ENCODE measurements at places on chromosomes 7 and 10. TPM values are rescaled to one million over a fixed set of nuclear protein-coding genes. Genes with fewer than 3 reads are reported as not detected.

Gene PDK4
- total RNA-seq, result 0.36 TPM

Gene PRLHR
- not detected for total RNA-seq

Gene LLCFC1
- total RNA-seq, result not detected

Gene LEP
- total RNA-seq, result 0.36 TPM

Gene TAS2R38
- total RNA-seq, result not detected

Gene MYPN
- total RNA-seq, result 1.8 TPM

GRCh38 chr10:129744134-129745111 is 219.7 kb downstream of the EBF3 start:
- DNase-seq, result no peak

DNA sequence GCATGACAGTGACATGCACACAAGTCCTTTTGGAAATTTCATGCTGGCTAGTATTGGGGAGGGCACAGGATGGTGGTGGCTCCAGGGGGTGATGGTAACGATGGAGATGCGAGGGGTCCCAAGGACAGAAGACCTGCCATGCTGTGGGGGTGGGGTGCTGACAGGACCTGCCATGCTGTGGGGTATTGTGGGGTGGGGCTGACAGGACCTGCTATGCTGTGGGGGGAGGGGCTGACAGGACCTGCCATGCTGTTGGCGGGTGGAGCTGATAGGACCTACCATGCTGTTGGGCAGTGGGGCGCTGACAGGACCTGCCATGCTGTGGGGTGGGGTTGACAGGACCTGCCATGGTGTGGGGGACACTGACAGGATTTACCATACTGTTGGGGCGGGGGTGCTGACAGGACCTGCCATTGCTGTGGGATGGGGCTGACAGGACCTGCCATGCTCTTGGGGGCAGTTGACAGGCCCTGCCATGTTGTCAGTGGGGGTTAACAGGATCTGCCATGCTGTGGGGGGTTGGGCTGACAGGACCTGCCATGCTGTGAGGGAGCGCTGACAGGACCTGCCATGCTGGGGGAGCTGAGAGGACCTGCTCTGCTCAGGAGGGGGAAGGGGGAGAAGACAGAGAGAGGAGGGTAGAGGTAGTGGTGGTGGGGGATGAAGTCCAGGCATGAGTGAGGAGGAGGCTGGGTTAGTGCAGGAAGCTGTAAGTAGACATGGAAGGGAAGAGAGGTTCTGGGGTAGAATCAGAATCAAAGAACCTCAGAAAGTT is 36.2 kb upstream of the RET start:
- DNase-seq, result peak; percentile 83

DNA sequence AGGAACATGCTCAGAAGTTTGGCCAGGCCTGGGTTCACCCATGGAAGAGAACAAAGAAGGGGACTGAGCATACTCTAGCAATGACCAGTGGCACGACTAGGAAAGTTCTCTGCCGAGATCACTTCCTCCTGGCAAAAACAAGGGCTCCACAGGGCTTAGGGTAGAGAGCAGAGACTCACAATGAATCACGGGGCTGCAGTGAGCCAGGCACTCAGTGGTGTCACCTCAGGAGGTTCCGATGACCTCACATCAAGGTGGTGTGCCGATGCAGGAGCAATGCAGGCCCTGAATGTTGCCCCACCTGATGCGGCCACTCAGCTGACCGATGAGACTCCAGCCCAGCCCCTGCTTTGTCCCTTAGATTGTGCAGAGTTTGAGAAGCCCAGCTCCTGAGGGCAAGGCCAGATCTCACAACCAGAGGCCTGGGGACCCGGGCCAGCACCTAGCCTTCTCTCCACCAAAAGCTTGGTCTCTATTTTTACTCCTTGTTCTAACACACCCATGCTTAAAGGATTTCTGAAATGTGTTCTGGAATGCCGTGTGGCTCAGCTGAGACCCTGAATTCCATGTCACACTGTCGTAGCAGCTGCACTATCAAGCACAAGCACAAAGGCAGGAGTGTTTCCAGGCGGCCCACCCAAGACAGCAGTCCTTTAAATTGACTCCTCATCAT is 60.9 kb downstream of the COBL start:
- no peak for DNase-seq

DNA sequence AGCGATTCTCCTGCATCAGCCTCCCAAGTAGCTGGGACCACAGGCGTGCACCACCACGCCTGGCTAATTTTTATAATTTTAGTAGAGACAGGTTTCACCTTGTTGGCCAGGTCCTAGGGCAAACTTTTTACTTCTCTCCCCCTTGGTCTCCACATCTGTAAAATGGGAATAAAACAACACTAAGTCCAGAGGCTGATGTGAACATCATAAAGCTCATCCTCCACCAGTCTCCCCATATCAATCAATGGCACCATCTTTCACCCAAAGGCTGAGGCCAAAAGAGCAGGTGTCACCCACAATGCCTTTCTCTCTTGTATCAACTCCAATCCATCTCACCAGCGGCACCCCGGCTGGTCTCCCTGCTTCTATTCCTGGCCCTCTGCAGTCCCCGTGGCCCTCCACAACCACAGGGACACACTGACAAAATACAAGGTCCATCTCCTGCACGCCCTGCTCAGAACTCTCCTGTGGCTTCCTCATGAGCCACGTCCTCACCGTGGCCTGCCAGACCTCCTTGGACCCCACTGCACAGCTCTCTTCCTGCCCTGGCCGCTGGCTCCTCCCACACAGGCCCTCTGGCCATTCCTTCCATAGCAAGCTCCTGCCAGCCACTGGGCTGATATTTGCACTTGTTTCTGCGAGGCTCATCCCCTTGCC is 179.0 kb downstream of the FAM107B start:
- DNase-seq, result no peak

GRCh38 chr7:117492649-117493048 is 12.8 kb downstream of the CFTR start:
- no peak for DNase-seq

DNA sequence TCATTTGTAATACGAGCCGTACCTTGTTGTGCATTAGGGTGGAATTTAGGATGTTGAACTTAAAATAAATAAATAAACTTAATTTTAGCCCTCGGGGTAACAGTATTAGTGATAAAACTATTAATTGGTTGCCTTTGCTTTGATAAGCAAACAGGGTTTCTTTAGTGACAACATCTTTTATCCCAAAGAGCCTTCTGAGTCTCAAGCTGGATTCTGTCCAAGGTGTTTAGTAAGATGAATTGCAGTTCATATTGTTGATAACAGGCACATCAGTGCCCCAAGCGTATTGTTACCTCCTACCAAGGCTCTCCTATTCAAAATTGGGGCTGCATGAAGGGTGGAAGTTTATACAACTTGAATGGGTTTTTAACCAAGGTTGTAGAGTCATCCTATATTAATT is 144.4 kb upstream of the CELF2 start:
- DNase-seq, result no peak

DNA sequence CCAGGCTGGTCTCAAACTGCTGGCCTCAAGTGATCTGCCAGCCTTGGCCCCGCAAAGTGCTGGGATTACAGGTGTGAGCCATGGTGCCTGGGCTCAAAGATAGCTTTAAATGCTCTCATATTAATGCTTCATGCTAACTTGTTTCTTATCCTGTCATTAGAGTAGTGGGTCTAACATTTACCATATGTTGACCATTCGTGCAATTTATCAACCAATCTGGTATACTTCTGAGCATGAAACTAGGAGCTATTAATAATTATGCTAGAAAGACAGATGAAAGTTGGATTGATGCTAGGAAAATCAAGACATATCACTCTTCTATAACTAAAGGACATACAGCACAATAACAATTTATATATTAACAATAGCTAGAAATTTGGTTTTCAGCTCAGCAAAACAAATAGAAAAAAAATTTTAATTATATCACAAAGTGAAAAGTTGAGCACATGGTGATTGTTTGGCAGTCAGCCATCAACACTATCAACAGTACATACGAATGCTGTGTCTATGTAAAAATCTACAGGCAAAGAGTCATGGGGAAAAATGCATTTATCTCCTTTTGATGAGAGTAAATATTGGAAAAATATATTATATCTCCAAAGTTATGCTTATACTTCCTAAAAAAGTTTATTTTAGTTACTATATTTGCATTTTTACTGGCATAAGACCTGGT is 112.1 kb upstream of the ABCB5 start:
- no peak for DNase-seq

GRCh38 chr7:50812841-50813475 is 30.3 kb upstream of the GRB10 start:
- peak; percentile 79 for DNase-seq

GRCh38 chr7:41193738-41194282 is 509.1 kb downstream of the INHBA start:
- no peak for DNase-seq

- no peak for DNase-seq
Observed at GRCh38 chr7:77702968-77703472, 6.8 kb downstream of the RSBN1L start.

DNA sequence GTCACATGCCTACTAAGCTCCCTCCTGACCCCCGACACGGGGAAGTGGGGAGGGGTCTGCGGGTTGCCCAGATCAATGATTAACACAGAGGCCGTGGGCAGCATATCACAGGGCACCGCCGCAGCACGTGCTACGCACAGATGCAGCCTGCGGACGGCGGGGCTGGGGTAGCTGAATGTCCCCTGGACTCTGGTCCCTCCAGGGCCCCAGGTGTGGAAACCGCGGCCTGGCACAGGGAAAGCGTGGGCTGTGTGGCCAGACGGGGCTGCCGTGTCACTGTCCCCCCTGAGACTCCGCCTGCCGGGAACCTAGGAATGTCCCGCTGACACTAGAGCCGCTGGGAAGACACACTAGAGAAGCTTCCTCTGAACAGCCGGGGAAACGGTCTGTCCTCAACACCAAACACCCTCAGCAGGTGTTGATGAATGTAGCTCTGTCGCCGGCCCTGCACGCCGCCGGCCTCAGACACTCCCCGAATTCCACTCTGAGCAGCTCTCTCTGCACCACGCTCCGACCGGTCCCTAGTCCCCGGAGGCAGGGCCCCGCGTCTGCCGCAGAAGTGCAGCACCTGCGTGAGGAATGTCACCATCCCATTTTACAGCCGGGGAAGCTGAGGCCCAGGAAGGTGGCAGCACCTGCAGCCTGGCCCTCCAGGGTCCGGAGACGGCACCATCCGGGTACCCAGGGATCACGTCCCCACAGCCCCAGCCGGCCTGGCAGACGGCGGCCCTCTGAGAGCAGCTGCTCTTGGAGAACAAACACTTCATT is 33.4 kb upstream of the PDGFA start:
- DNase-seq, result no peak

DNA sequence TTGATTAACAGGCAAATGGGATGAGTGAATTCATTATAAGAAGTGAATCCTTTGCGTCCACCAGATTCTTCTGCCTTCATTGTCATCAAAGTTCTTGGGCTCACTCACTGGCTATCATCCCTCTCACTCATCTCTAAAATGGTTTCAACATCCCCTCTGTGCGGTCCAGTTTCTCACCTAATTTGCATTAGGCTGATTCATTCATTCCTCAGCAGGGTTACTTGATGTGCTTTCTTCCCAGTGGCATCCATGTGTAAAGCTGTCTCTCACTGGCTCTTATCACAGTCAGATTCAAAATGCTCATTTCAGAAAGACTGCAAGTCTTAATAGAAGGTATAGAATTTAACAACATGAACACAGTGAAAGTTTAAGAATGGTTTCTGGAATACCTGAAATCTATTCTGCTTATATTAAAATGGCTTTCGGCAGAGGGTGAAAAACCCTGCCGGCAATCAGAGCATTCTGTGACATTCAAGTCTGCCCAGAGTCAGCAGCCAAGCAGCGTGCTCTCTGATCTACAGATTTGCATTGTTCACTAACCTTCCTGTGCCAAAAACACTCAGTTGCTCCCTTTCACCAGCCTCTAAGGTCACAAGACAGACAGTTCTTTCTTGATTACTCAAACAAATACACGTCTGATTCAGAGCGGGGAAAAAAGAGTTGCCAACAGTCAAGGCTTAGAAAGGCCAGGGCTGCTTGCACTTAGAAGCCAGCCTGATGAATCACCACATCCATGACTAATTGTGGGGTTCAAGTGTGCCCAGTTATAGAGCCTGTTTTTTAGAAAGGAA is 106.7 kb downstream of the TES start:
- DNase-seq, result peak; percentile 89

DNA sequence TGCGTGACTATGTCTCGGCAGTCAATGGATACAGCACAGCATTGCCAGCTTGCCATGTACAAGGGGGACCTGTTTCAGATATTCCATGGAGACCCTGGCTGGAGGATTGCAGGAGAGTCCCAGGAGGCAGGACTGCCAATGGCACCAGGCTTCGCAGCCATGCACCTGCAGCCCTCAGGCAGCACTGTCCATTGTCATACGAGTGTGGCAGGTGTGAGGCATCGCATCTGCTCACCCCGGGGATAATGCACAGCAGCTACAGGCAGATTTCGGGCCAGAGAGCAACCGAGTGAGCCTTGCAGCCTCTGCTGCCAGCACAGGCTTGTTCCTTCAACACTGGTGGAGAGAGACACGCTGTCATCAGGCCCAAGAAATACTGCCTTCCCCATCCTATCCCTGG is 415.1 kb downstream of the PAXIP1 start:
- peak; percentile 21 for DNase-seq

DNA sequence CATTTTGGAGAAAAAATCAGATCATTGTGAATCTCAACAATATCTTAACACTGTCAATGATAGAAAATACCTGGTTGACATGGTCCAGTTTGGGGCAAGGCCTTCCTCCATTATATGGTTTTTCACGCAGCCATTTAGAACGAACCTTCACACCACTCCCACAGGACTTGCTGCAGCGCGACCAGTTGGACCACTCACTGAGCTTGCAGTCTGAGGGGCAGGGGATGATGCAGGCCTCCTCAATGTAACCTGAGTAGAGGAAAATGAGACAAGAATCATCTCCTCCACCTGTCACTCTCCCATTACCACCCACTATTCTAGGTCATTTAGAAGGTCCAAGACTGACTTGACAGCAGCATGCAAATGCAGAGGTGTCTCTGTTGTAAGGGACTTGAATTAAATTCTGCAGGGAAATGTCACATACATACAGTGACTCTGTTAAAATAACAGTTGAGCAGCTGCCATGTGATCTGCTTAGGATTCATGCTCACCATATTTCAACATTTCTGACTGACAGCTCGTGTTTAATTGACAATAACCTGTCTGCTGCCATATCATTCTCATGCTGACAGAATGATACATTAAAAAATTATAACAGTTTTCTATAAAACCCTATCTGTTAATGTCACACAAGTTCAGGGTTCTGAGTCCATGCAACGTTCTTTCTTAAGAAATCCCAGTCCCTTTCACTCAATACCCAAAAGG is 403.0 kb downstream of the THSD7A start:
- no peak for DNase-seq

- peak; percentile 29 for DNase-seq
Observed at GRCh38 chr7:781186-781849, 51.0 kb upstream of the SUN1 start.

GRCh38 chr10:111836571-111836970 is 347.0 kb downstream of the GPAM start:
- no peak for DNase-seq

- DNase-seq, result no peak
Observed at GRCh38 chr10:71543608-71544170, 147.0 kb downstream of the CDH23 start.

DNA sequence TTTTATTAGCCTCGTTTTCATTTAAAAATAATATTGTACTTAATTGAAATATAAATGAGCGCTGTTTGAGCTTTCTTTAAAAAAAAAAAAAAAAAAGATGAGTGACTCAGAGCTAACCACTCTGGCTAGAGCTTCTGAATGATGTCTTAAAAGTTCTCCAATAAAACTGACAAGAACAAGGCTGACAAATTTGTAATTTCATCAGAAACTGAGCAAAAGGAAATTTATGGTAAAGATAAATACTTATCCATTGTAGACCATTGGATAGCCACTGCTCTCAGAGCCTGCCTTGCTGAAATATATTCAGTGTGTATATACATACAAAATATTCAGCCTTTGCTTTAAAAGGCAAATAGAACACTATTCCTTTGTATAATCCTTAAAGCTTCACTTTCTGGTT is 91.2 kb upstream of the OIT3 start:
- DNase-seq, result no peak

GRCh38 chr10:33106767-33107166 is 148.7 kb upstream of the ITGB1 start:
- no peak for DNase-seq

Measured in osteoblast (primary cell).